ENCODE measurements at places on chromosomes 3 and 15.

- no peak for DNase-seq
Observed at GRCh38 chr3:167094632-167095031, 285.5 kb downstream of the ZBBX start.

- no peak for DNase-seq
Observed at GRCh38 chr3:98966862-98967546, 65.5 kb upstream of the DCBLD2 start.

GRCh38 chr3:56855856-56856512 lies 54.2 kb upstream of the ARHGEF3 start:
- peak; percentile 36 for DNase-seq

GRCh38 chr15:95875121-95875643 lies 455.3 kb upstream of the NR2F2 start:
- peak; percentile 36 for DNase-seq

DNA sequence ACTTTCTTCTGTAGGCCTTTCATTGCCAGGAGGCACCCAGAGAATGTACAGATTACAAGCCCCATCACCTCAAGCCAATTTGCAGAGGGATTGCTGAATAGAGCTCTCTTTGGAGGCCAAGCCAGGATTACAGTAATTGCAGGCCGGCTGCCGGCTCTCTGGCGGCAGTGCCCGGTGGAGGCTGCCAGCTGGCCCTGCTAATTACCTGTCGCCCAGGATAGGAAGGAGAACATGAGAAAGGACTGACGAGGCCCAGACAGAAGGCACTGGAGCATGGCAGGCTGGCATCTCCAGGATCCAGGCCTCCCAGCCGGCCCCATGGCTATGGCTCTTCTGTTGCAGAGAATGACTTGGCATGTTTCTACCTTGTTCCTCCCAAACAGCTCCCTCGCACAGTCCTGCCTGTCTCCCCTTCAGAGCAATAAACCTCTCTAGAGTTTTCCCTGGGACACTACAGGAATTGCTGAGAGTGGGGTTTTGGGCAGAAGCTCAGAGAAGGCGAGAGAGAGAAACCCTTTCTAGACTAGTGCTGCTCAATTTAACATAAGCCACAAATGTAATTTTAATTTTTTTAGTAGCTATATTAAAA lies 273.6 kb upstream of the PROK2 start:
- DNase-seq, result no peak

- no peak for DNase-seq
Observed at GRCh38 chr3:196782511-196782910, 42.9 kb downstream of the PAK2 start.

- DNase-seq, result no peak
Observed at GRCh38 chr3:65664446-65664845, 374.3 kb downstream of the MAGI1 start.

GRCh38 chr3:35224565-35225295 lies 414.6 kb upstream of the ARPP21 start:
- no peak for DNase-seq

DNA sequence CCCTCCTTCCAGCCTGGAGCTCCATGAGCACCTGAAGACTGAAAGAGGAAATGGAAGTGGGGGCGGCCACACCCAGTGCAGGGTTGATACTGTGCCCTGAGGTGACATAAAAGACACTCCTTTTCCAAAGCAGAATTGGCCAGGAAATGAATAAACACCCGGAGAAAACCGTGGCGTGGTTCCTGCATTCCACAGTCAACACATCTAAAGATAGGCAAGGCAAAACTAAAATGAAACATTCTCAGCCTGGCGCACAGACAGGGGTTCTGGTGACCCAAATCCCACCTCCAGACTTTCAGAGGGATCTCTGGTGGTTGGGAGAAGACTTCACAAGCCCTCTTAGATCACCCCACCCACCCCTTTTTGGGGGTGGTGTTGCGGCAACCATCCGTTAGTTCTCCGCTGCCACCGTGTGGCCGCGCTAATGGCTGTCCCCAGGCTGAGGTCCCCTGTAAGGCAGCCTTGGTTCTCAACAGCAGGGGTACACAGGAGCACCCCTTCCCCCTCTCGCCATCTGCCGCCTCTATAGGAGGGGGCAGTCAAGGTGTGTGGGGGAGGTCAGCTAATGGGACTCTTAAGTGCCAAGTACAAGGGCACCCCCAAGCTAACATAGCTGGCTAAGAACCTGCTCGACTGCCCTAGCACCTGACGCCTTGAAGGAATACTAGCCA lies 2.5 kb upstream of the MST1R start:
- peak; percentile 69 for DNase-seq

DNA sequence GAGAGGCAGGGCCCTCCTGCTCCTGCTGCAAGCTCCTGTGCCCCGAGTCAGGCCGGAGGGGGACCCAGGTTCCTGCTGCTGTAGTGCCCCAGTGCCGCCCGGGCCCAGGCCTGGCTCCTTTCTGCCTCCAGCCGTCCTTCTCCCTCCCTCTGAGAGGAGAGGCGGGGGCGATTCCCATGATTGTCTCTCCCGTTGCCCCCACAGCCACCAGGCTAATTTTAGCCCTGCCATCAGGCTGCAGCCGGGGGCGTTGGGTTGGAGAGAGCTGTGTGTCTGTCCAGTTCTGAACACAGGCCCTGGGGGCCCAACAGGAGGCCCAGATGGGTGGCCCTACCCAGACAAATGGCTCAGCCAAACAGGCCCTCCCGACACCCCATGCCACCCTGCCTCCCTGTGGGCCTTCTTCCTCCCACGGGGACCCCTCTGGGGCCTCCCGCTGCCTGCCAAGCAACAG lies 214.8 kb downstream of the TBC1D2B start:
- no peak for DNase-seq

DNA sequence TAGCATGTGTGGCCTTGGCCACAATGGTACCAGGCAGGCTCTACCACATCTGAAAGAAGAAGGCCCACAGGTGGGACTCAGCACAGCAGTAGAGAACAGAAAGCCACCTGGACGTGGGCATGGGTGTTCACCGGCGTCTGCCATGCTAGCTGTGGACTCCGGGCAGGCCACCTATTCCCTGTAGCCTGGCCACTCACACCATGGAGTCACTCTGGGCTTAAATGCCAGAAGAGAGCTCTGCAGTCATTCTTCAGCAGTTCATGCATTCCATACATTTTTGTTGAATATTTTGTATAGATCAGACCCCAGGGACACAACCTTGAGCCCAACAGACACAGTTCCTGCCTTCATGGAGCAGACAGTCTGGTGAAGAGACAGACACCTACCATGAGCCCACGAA lies 138.6 kb downstream of the SRGAP3 start:
- no peak for DNase-seq

DNA sequence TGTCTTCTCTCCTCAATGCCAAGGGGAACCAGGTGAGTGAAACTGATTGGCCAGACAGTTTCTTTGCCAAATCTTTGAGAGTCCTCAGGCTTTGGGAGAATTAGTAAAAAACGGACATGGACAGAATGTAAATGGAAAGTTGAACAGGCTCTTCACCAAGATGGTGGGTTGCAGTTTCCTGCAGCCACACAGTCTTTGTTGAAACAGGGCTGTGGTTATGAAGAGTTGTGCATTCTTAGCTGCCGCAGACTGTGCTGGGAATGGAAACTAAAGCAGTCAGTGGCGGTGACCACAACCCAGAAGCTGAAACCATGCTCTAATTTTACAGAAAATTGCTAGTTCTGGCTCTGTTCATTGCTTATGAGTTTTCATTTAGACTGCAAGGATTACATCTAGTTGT lies 42.1 kb upstream of the TASOR start:
- DNase-seq, result peak; percentile 89

GRCh38 chr3:71512000-71512399 lies 71.5 kb downstream of the FOXP1 start:
- DNase-seq, result peak; percentile 63

DNA sequence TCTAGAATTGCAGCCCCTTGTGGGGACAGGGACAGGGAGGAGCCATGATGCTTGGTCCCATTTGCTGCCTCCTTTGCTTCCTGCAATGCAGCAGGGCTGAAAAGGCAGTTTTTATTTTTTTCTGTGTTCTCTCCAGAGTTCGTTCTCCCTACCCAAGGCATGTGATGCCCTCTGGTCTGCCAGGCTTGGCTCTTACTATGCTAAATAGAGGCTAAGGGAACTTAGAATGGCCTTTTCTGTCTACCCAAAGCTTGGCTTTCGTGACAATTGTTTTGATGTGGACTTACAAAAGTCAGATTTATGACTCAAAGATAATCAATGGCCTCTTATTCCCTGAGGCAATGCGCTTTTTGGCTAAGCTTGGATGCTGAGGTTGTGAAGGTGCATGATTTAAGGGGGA lies 293.3 kb upstream of the TBL1XR1 start:
- no peak for DNase-seq

DNA sequence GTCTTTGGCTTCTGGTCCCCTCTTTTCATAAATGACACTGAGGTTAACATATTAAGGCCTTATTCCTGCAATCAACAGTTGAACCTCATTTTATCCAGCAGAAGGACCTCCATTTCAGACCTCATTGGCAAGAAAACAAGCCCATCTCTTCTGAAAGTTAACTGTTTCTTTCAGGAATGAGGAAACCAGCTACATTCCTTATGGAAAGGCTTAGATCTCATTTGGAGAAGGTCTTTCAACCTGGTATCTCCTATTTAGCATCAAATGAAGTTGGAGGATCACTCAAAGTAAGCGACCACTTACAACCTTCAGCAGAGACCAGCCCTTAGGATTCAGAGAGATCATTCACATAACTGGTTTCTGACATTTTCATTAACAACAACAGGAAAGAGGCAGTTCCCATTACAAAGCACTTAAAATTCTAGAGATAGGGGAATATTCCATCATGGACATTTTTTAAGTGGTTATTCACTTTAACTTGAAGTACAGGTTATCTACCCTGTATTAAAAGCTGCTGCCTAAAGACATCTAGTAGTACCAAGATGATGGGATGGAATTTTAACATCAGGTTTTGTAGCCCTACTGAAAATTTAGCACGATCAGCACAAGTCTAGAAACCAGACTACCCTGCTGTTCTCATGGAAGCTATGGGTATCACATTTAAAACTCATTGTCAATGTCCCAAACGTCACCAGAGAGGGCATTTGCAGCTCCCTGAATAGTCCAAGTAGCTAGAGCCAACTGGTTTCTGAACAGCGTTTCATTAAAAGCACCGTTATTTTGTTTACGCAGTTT lies 30.4 kb downstream of the TFRC start:
- no peak for DNase-seq

DNA sequence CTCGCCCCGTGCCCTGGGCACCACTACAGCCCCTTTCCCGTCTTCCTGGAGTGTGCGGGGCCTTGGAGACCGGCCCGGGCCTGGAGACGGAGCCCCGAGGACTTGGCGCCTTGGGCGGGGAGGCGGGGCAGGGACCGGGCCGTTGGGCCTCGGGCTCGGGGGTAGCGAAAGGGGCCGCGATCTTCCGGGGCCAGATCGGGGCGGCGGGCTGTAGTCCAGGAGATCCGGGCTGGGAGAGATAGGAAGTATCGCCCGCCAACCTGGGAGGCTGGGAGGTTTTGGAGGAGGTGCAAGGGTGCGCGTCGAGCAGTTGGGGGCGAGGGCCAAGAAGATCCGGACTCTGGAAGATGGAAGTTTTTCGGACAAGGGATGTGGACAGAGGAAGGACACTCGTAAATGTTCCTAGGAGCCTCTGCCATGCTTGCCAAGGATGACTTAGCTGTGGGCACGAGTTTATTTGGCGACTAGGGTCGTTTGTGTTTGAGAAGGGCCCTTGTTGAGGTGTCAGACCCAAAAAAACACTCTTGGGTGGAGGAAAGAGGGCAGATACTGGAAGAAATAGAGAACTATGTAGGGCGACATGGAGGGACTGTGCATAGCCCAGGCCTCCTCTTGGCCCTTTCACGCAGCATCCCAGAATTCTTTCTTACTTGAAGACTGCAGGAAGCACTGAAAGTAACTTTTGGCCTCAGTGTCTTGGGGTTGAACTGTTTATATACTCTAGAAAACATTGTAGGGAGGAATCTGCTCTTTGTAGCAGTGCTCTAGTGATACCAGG lies 712 bp downstream of the RTF1 start:
- peak; percentile 39 for DNase-seq

GRCh38 chr3:58271901-58272501 lies 34.0 kb upstream of the RPP14 start:
- DNase-seq, result no peak

GRCh38 chr15:25093455-25094029 lies 138.8 kb downstream of the SNRPN start:
- DNase-seq, result no peak

GRCh38 chr15:63232405-63232804 lies 43.0 kb downstream of the RAB8B start:
- DNase-seq, result no peak
